ENCODE measurements at places on chromosomes 4 and X. TPM values are rescaled to one million over a fixed set of nuclear protein-coding genes. Genes with fewer than 3 reads are reported as not detected.

- H3K27me3 ChIP-seq = peaks cover 2% of the 10 kb centered on the region
- no peaks in the 10 kb centered on the region for H3K4me1 ChIP-seq
- DNase-seq = no peak
Observed at GRCh38 chr4:73684097-73684496, 56.3 kb upstream of the CXCL8 start.

NEUROG2 gene
- not detected for total RNA-seq

KLF8 gene
- 14.5 TPM for total RNA-seq

- no peak overlapping the region for H3K27ac ChIP-seq
- DNase-seq = no peak
- no peaks in the 10 kb centered on the region for H3K4me1 ChIP-seq
- H3K27me3 ChIP-seq = no peaks in the 10 kb centered on the region
- no peaks in the 10 kb centered on the region for H3K36me3 ChIP-seq
- H3K4me3 ChIP-seq = no peak overlapping the region
Observed at GRCh38 chr4:154308207-154308606, 183.4 kb downstream of the DCHS2 start.

- H3K27me3 ChIP-seq = no peaks in the 10 kb centered on the region
- no peak for DNase-seq
- no peak overlapping the region for H3K4me3 ChIP-seq
- no peaks in the 10 kb centered on the region for H3K36me3 ChIP-seq
Observed at GRCh38 chr4:73583666-73584065, 36.6 kb downstream of the RASSF6 start.

- no peaks in the 10 kb centered on the region for H3K4me1 ChIP-seq
- DNase-seq = no peak
- H3K4me3 ChIP-seq = no peak overlapping the region
- no peak overlapping the region for H3K27ac ChIP-seq
- peaks cover 3% of the 10 kb centered on the region for H3K27me3 ChIP-seq
Observed at GRCh38 chrX:119028733-119029330, 44.0 kb upstream of the CT47C1 start.

- no peaks in the 10 kb centered on the region for H3K27me3 ChIP-seq
- H3K4me3 ChIP-seq = no peak overlapping the region
- no peak for DNase-seq
- H3K27ac ChIP-seq = no peak overlapping the region
- no peaks in the 10 kb centered on the region for H3K36me3 ChIP-seq
Observed at GRCh38 chr4:93084599-93085305, 743.8 kb upstream of the ATOH1 start.

DNA sequence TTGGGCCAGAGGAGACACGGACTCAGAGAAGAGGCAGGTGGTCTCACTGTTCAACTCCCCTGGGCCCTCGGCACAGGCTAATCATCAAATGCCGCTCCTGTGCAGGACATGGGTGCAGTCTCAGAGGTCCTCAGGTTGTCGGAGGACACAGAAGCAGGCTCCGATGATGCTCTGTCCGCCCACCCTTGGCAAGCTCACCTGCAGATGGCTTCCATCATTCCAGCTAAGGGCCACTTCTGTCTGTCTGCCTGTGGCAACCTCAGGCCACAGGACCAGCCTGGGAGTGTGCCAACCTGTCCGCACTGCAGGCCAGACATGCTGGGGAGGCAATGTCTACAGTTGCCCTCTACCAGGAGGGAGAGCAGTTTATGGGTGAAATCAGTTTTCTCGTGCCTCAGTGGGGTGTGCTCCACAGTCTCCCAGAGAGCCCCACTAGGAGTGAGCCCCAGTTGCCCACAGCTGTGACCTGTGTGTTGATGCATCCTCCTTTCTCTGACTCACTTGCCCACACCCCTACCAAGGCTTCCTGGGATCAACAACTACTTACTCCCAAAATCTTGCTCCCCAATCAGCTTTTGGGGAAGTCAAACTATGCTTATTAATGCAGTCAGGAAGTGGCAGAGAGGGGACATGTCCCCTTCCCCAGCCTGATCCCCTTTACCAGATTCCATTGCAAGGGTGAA is 55.9 kb downstream of the HTRA3 start:
- no peaks in the 10 kb centered on the region for H3K36me3 ChIP-seq
- no peak for DNase-seq
- H3K27ac ChIP-seq = no peak overlapping the region
- H3K4me3 ChIP-seq = no peak overlapping the region
- H3K27me3 ChIP-seq = no peaks in the 10 kb centered on the region

PNMA6E gene
- not detected for total RNA-seq

CYBB gene
- total RNA-seq = not detected

DNA sequence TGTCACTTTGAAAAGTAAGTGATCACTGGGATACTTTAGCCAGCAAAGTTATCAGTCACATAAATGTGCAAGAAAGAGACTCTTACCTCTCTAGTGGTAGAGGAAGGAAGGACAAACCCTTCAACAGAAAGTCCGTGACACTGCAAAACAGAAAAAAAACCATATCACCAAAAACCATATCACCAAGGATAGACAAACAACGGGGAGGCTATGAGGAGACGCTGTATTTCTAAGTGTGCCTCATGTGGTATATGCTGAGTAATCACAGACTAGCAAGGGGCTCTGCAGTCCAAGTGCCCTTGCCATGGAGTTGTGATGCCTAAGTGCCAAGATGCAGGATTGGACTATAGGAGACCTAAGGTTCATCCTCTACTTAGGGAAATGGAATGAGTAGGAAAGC is 11.5 kb upstream of the HDAC8 start:
- H3K27ac ChIP-seq = no peak overlapping the region
- no peaks in the 10 kb centered on the region for H3K36me3 ChIP-seq
- no peak for DNase-seq
- no peak overlapping the region for H3K4me3 ChIP-seq
- no peaks in the 10 kb centered on the region for H3K4me1 ChIP-seq
- H3K27me3 ChIP-seq = no peaks in the 10 kb centered on the region

DNA sequence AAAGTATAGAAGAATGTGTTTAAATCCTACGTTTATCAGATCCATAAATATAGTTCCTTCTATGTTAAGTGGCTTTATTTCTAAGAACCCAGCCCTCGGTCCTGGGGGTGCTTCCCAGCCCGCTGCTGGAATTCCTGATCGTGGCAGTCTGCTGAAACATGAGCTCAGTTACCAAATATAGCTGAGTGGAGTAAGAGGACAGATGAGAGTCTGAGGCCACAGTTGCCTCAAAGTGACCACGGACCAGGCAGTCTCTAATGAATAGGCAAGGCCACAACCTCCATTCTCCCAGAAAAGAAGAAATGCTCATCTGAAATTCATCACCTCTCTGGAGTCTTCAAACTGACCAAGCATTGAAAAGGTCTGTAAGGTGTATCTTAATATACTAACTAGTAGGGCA is at the start of gene PALLD:
Gene PALLD (plus strand): TSS at position 219 of the 400 bp plus-strand sequence.
- no peak within 1 kb of the TSS for H3K4me3 ChIP-seq
- no peaks in the 10 kb centered on the region for H3K36me3 ChIP-seq
- no peak within 1 kb of the TSS for H3K27ac ChIP-seq
- H3K27me3 ChIP-seq = peaks cover 28% of the 10 kb centered on the region
- no peaks in the 10 kb centered on the region for H3K4me1 ChIP-seq

DNA sequence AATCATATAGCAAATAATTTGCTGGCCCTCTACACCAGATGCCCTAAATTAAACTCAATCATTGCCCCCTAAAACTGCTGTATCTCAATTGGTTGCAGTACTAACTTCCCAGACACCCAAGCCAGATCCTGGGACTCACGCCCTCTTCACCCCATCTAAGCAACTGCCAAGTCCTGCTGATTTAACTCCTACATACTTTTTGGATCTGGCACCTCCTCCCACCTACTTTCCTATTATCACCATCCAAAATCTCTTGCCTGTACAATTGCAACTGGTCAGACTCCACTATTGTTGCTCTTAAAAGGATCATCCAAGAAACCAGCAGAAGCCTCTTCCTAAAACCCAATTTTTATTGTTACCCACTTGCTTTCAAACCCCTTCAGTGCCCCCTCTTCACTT is 4.7 kb upstream of the HSD17B10 start:
- peaks cover 65% of the 10 kb centered on the region for H3K4me1 ChIP-seq
- peaks cover 3% of the 10 kb centered on the region for H3K36me3 ChIP-seq
- no peak for DNase-seq
- peak overlapping the region; percentile 72 for H3K27ac ChIP-seq
- H3K4me3 ChIP-seq = no peak overlapping the region

DNA sequence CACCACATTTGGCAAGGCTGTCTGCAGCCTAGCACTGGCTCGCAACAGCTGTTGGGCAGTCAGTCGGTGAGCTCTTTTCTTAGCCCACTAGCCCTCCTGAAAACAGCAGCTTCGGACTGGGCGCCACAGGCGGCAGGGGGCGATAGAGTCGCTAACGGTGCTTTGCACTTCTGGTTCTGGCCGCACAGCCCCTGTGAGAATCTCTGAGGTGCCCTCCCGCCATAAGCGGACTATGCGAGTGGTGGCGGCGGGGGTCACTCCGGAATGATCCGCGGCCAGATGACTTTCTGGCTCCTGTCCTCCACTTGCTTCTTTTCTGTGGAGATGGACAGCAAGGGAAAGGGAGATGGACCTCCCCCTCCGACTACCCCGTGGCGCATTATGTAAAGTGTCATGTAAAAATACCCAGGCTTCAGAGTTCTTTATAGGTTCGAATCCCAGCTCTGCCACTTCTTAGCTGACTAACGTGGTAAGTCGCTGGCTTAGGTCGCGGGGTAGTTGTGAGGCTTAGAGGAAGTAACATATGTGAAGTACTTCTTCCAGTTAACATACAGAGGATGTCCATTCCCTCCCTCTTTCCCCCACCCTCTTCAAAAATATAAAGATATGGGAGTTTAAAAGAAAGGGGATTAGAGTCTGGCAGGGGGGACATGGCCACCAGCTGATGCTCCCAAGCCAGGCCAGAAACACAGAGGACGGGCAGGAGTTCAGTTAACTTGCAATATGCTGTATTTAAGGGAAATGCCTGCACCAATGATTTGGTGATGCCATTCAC is 11.0 kb downstream of the ARHGAP36 start:
- no peak overlapping the region for H3K27ac ChIP-seq
- DNase-seq = no peak
- H3K27me3 ChIP-seq = peaks cover 33% of the 10 kb centered on the region
- no peaks in the 10 kb centered on the region for H3K4me1 ChIP-seq
